Effector memory CD8-positive, alpha-beta T cell (primary cell): ENCODE measurements at places on chromosomes 13 and 19.
A peak's percentile ranks its signal among the peaks of the same experiment; 100 is the strongest.

- no peak for DNase-seq
These were observed 4.9 kb downstream of the NANOS3 start for GRCh38 chr19:13881692-13882418.

DNA sequence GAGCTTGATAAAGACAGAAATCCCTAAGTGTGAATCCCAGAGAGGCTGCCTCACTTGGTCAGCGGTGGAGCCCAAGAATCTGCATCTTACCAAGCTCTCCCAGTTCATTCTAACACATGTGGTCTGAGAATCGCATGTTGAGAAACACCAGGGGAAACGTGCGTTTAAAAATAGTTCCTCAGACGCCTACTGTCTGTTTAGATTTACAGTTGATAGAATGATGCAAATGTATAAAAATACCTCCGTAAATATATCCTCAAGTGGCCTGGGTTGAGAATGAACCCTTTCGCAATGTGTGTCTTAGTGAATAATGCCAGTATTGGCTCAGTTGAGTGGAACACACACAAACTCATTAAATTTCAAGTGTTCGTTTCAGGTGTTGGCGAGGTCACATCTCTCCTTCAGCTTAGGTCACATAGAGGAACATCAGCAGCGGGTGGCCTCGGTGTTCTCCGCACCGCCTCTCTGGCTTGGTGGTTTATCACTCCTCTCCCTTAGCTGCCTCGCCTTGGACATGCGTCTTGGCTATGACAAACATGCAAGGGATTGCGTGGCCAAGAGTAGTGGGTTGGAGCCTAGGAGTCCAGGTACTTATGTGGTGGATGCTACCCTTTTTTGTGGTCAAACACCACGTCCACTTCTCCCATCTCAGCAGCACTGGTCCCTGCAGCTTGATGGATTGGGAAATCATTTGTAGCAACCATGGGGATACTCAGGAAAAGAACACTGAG, 117.6 kb upstream of the SPATA13 start:
- DNase-seq: no peak

- no peak for DNase-seq
These were observed 6.2 kb downstream of the KCNJ14 start for GRCh38 chr19:48461651-48461981.

DNA sequence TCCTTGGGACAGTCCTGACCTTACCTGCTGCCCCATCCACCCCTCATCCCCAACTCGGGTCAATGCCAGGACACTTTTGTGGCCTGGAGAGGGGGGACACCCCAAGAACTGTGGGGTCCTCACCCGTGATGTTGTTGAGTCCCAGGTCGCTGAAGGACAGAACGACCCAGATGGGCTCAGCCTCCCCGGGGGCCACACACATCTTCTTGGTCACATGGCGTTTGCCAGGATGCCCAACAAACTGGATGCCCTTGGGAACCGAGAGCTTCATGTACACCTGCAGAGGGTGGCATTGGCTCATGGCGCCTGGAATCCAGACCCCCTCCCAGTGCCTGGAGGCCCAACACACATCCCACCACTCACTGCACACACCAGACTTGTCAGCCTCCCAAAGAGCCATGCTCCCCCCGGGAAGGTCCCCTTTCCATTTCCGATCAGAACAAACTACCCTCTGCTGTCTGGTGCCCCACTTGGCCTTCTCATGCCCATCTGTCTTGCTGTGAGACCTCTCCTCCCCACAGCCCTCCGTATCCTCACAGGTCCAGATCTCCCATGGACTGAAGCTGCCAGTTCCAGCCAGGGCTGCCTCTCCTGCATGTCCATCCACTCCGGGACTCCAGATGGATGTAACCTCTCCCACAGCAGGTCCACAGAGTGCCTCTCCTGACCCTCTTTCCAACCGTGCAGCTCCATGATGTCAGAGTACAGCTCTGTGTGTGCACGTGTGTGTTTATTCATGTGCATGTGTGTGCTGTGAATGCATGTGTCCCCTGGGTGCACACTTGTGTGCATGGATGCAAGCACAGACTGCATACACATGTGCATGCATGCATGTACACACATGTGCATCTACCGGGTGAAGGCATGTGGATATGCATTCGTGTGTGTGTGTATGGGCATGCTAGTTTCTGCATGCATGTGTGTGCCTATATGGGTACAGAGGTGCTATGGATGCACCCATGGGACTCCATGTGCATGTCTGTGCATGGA, 58.4 kb downstream of the F2RL3 start:
- no peak for DNase-seq

GRCh38 chr13:113142876-113143275, 15.6 kb upstream of the PROZ start:
- no peak for DNase-seq

- no peak for DNase-seq
These were observed 120.6 kb upstream of the HTR2A start for GRCh38 chr13:47017476-47017875.

DNA sequence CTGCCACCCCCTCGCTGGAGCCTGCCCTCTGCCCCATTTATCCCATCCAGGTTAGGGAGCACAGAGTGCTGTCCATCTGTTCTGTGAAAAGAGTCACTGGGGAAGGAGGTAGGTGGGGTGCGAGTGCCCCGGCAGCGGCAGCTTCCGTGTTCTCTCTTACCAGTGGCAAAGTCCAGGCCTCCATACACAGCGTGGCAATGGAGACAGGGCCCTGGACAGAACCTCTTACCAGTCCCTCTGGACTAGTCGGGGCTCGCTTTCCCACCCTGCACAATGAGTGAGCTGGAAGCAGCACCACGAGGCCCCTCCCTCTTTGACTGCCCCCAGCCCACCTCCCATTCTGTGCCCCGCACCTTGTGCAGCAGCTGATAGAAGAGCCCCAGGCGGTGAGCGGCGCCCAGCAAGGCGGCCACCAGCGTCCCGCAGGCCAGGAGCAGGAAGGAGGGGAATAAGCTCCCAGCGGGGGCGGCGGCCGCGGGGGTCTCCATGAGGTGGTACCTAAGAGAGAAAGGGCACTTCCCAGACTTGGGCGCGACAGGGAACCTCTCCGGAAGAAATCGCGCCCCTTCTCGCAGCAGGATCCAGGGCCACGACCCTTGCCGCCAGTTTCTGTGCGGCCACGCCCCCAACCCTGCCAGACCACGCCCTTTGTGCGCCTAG, 17.5 kb downstream of the SYDE1 start:
- DNase-seq: no peak

- no peak for DNase-seq
These were observed 813 bp upstream of the ZNF296 start for GRCh38 chr19:45076851-45077730.

- DNase-seq: no peak
These were observed 3.0 kb downstream of the ZC3H4 start for GRCh38 chr19:47110521-47111005.

DNA sequence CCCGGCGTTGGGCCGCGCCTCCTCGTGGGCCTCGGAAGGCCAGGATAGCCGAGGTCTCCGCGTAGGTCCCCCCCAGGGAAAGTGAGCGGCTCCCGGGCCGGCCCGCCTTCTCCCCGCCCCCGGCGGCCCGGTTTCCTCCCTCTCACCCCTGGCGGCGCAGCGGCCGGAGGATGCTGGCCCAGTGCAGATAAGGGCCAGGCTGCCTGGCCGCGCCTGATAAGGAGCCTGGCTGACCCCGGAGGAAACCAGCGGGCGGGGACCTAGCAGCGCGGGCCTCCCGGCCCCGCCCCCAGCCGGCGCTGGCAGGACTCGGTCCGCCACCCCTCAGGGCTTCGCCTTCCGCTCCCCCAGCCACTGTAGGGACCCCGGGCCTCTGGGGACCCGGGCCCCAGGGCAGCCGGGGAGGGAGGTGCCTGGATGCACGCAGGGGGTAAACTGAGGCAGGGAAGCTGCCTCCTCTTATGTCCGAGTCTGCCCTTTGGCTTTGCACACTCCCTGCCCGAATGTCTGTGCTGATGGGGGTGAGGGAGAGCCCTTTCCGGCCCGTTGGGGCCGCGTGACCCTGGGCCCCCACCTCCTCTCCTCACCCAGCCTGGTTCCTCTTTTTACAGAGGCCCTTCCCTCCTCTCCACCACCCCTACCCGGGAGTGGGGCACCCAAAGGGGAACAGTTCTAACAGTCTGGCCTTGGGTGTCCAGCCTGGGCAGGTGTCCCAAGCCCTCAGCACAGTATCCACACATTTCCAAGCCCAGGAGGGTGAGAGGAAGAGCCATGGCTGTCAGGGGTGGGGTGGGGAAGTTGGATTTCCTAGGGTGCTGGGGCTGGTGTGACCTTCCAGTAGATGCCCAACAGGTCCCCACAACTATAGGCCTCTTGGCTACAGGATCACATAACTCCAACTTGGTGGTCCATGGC, at the start of gene LYL1:
Gene LYL1 (minus strand): TSS at position 193 of the 915 bp plus-strand sequence. CDS start 1,687 bp downstream, outside the sequence.
- DNase-seq: no peak

- DNase-seq: no peak
These were observed 28.6 kb upstream of the NDFIP2 start for GRCh38 chr13:79452239-79452913.

- DNase-seq: no peak
These were observed 67.7 kb downstream of the TBC1D4 start for GRCh38 chr13:75414036-75414827.

DNA sequence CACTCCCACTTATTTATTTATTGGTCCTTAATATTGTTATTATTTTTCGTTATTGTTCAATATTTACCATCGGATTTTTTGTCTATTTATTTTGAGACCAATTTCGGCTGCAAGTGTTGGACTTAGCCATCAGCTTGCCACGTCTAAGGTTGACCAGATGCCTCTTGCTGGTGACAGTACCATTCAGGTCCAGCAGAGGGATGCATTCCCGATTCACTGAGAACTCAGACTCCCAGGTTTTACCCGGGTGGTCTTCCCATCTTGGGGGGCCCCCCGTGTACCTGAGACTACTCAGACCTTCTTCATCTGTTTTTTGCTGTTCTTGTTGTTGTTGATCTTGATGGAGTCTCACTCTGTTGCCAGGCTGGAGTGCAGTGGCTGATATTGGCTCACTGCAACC, 1435.2 kb downstream of the UQCRFS1 start:
- no peak for DNase-seq

- no peak for DNase-seq
These were observed 545 bp upstream of the ISYNA1 start for GRCh38 chr19:18438331-18439024.

DNA sequence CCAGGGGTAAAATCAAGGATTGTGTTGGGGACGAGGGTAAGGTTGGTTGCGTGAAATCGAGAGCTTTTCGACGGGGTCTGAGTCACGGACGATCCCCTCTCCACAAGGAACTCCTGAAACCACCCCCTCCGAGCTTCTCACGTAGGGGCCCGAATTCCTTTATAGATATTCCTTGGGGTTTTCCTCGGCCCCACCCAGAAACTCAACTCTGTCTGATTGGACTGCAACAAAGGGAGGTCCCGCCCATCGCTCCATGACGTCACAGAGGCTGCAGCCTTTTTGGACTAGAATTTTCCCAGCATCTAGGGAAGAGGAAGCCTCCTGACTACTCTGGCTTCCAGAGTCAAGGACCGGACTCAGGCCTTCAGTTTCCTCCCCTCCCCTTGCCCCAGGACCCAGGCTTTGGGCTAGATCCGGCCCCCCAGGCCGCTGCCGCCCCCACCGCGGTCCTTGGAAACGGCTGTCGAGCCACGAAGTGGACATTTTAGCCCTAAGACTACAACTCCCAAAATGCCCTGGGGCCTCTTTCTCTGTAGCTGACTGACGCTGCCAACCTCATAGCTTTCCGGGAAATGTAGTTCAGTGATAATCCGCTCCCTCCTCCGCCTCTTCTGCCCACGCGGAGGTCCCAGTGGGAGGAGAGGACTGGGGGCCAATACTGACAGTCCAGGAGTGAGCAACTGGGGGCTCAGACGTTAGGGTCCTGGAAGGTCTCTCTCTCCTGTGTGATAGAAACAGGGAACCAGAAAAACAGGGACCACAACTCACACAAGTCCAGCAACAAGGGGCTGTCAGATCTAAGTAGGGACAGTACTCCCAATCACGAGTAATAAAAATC, at the start of gene IZUMO1:
Gene IZUMO1 (minus strand): TSS at position 172 of the 838 bp plus-strand sequence. CDS start 1,050 bp downstream, outside the sequence.
- peak; percentile 46 for DNase-seq

- peak; percentile 47 for DNase-seq
These were observed at the start of gene TNPO2 for GRCh38 chr19:12723641-12724426. Gene TNPO2 (minus strand): TSS chr19:12723932. CDS start chr19:12720977, 2,955 bp downstream.

GRCh38 chr19:5983367-5983955, 5.5 kb upstream of the RANBP3 start:
- no peak for DNase-seq

- DNase-seq: peak; percentile 21
These were observed 5.0 kb upstream of the KMT2B start for GRCh38 chr19:35712567-35713505.

DNA sequence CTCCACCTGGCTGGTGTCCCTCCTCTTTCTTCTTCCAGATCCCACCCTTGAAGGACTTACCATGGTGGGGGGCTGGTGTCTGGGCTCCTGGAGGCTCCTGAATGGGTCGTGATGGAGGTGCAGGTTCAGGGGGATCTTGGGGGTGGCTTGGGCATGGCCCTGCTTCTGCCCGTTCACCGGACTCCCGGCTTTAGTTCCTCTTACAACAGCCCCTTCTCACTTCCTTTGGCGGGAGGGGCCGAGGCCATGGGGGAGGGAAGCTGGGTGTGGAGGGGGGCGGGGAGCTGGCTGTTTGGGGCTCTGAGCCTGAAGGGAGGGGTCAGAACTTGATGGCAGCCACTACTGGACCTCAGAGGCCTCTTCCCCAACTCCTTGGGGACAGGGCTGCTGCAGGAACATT, at the start of gene MYO1F:
Gene MYO1F (minus strand): TSS at position 196 of the 400 bp plus-strand sequence. CDS start 133 bp downstream, at position 63.
- DNase-seq: no peak

DNA sequence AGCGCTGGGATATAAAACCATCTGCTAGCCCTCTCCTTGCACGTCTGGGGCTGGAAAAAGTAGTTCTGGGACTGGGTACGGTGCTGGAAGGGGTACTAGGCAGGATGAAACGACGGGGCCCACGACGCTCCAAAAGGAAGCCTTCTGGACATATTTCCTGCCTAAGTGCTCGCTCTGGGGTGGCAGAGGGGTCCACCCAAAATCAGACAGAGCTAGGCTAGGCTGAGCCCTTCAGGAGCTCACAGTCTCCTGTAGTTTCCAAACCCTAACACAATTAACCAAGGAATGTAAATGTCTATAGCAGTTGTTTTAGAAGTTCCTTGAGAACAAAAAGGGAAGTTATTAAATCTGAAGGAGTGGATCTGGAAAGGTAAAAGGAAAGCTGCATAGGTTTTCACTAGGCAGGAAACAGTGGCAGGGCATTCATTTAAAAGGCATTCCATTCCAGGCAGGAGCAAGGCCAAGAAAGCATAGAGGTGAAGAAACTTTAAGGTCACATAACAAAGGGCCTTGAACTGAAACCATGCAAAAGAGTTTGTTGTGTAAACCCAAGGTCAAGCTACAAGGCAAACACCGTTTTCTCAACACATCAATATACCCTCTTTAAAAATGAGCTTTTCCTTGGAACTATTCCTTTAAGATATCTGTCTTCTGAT, 634 bp upstream of the DIAPH3 start:
- no peak for DNase-seq

GRCh38 chr13:110716247-110716515, 2.7 kb downstream of the ING1 start:
- no peak for DNase-seq

- no peak for DNase-seq
These were observed 2.3 kb upstream of the CD320 start for GRCh38 chr19:8310342-8311055.

GRCh38 chr19:5130371-5131030, 161.6 kb downstream of the KDM4B start:
- DNase-seq: peak; percentile 26

GRCh38 chr13:35603593-35604285, 127.2 kb upstream of the MAB21L1 start:
- DNase-seq: no peak
